Activated CD4-positive, alpha-beta T cell treated with anti-CD3 and anti-CD28 coated beads for 36 hours (primary cell): ENCODE measurements at places on chromosomes 2 and 18. TPM values are rescaled to one million over a fixed set of nuclear protein-coding genes. Genes with fewer than 3 reads are reported as not detected.

DNA sequence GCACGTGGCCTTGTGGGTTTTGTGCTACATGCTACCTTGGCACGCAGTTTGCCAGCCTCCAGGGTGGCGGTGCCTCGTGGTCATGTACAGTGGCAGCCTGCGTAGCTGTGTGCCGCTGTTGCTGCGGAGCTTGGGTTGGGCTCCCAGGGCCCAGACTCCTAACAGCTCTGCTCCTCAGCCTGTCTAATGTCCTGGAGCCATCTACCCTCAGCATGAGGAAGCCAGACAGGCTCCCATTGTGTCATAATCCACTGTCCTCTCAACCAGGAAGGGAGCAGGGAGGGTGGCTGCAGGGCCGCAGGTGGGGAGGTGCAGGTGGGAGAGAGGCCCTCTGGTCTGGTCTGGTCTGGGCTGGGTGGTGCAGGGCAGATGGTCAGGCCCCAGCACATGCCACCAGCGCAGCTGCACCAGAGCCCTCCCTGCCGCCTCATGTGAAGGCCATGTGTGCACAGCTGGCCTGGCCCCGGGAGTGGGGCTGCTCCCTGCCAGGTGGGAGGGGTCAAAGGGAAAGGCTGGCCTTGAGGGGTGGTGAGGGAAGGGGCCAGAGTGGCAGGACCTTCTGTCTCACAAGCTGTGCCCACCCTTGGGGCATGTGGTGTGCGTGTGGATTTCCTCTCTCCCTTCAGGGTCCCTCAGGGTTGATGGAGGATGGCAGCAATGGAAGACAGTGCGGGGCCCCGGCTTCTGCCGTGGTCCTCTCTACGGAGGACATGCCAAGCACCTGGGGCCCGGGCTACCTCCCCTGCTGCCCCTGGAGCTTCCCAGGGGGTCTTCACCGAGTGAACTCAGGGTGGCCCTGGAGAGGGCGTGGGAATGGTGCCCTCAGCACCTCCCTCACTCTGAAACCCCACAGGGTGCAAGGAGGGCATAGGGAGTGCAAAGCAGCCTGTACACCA, 4.8 kb downstream of the ATOH8 start:
- no peak overlapping the region for H3K4me3 ChIP-seq
- DNase-seq: no peak
- H3K27me3 ChIP-seq: peaks cover 38% of the 10 kb centered on the region
- peaks cover 13% of the 10 kb centered on the region for H3K4me1 ChIP-seq

DNA sequence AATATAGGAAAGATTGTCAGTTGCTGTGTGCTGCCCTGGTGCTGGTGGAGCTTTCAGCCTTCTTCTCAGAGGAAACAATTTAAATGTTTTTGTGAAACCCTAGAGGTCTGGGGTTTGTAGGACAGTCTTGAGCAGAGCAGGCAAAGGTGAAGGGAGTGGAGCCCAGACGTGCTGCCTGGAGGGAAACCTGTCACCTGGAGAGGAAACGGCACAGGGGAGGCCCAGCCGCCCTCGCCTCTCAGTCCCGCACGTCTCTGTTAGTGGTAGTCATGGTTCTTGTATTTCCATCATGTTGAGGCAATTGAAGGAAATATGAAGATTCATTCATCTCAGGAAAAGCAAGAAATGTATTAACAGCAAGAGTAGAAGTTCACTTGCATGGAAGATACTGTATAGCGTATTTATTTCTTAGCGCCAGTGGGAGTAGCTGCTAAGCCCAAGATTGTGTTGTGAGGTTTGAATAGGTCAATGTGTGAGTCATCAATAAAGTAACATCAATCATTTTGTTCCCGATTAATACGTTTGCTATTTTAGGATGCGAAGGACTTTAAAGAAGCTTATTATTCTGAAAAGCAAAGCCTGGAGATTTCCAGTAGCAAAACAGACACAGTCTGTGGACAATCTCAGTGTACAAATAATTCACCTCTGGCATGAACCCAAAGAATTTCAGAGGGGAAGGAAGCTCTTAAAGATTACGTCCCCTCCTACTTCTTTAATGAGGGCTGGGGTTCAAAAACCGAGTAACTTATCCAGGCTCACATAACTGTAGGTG, 70.4 kb downstream of the LRRFIP1 start:
- peak overlapping the region; percentile 97 for H3K4me3 ChIP-seq
- H3K36me3 ChIP-seq: peaks cover 37% of the 10 kb centered on the region
- DNase-seq: peak; percentile 80
- H3K4me1 ChIP-seq: peaks cover 84% of the 10 kb centered on the region

DNA sequence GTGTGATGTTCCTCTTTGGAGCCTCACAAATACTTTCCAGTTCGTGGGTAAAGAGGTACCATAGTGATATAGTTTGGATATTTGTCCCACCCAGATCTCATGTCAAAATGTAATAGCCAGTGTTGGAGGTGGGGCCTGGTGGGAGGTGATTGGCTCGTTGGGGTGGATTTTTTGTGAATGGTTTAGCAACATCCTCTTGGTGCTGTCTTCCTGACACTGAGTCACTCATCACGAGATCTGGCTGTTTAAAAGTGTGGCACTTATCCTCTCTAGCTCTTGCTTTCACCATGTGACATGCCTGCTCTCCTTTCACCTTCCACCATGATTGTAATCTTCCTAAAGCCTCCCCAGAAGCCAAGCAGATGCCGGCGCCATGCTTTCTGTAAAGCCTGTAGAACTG, 3.0 kb upstream of the CCDC93 start:
- H3K27ac ChIP-seq: no peak overlapping the region
- peak; percentile 26 for DNase-seq
- no peak overlapping the region for H3K4me3 ChIP-seq
- H3K36me3 ChIP-seq: no peaks in the 10 kb centered on the region

- no peak overlapping the region for H3K27ac ChIP-seq
- no peak for DNase-seq
- peaks cover 8% of the 10 kb centered on the region for H3K27me3 ChIP-seq
- no peak overlapping the region for H3K4me3 ChIP-seq
- peaks cover 9% of the 10 kb centered on the region for H3K4me1 ChIP-seq
Observed at GRCh38 chr2:231399853-231400680, 4.6 kb downstream of the B3GNT7 start.

- H3K4me3 ChIP-seq: no peak overlapping the region
- peaks cover 44% of the 10 kb centered on the region for H3K4me1 ChIP-seq
- H3K27ac ChIP-seq: peak overlapping the region; percentile 48
- DNase-seq: no peak
- H3K27me3 ChIP-seq: no peaks in the 10 kb centered on the region
- H3K36me3 ChIP-seq: peaks cover 75% of the 10 kb centered on the region
Observed at GRCh38 chr2:10792001-10792634, 20.5 kb downstream of the PDIA6 start.

DNA sequence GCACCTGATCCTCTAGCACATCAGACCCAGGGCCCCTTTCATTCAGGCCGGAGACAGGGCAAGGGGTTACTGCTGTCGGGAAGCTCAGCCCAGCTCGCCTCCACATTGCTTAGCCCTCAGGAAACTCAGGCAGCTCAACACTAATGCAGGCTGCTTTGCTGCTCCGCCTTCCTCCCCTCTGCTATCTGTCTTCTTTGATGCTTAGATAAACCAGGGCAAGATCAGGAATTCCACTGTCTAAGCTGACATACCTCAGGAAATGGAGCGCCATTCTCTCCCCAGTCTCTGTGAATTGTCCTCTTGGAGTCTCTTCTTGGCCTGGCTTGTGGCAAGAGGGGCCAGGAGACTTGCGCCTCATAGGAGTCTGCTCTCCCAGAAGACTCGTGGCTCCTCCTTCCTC, 25.5 kb upstream of the EXOC6B start:
- DNase-seq: no peak
- H3K4me3 ChIP-seq: no peak overlapping the region
- H3K36me3 ChIP-seq: no peaks in the 10 kb centered on the region
- no peak overlapping the region for H3K27ac ChIP-seq
- peaks cover 25% of the 10 kb centered on the region for H3K27me3 ChIP-seq
- no peaks in the 10 kb centered on the region for H3K4me1 ChIP-seq

GRCh38 chr18:1488957-1489356, 584.3 kb downstream of the ADCYAP1 start:
- H3K36me3 ChIP-seq: no peaks in the 10 kb centered on the region
- H3K4me1 ChIP-seq: no peaks in the 10 kb centered on the region
- DNase-seq: no peak
- no peak overlapping the region for H3K27ac ChIP-seq
- no peaks in the 10 kb centered on the region for H3K27me3 ChIP-seq

- no peaks in the 10 kb centered on the region for H3K27me3 ChIP-seq
- H3K4me3 ChIP-seq: no peak overlapping the region
- H3K27ac ChIP-seq: peak overlapping the region; percentile 37
- H3K36me3 ChIP-seq: peaks cover 67% of the 10 kb centered on the region
- peaks cover 68% of the 10 kb centered on the region for H3K4me1 ChIP-seq
Observed at GRCh38 chr2:203873921-203874631, 6.5 kb downstream of the CTLA4 start.

GRCh38 chr2:218168635-218169462, 2.1 kb upstream of the CXCR1 start:
- H3K27me3 ChIP-seq: no peaks in the 10 kb centered on the region
- DNase-seq: peak; percentile 80
- peaks cover 18% of the 10 kb centered on the region for H3K4me1 ChIP-seq
- H3K27ac ChIP-seq: no peak overlapping the region
- H3K4me3 ChIP-seq: no peak overlapping the region
- no peaks in the 10 kb centered on the region for H3K36me3 ChIP-seq

Gene MORN2
- 6.6 TPM for total RNA-seq

Gene RBM44
- 0.94 TPM for total RNA-seq

Gene ADAM23
- total RNA-seq: 1.3 TPM
